ENCODE measurements at places on chromosomes 16 and 17.
A peak's percentile ranks its signal among the peaks of the same experiment; 100 is the strongest.

- DNase-seq: no peak
Observed at GRCh38 chr17:83099086-83099555, 19.7 kb downstream of the METRNL start.

- no peak for DNase-seq
Observed at GRCh38 chr17:80416260-80416939, 1.4 kb downstream of the ENDOV start.

DNA sequence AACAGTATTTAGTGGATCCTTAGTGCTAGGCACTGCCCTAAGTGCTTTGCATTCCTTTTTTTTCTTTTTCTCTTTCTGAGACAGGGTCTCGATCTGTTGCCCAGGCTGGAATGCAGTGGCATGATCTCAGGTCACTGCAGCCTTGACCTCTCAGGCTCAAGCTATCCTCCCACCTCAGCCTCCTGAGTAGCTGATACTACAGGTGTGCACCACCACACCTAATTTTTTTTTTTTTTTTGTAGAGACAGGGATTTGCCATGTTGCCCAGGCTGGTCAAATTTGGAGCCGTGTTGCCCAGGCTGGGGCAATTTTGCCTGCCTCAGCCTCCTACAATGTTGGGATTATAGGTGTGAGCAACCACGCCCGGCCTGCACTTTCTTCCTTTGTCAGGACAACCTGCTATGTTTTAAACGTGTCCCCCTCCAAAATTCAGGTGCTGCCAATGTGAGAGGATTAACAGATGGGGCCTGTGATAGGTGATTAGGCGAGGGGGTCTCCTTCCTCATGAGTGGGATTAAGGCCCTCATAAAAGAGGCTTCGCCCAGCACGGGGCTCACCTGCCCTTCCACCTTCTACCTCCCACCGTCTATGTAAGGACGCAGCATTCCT, 5.4 kb downstream of the NQO1 start:
- no peak for DNase-seq

GRCh38 chr16:35431829-35432663, 1972.6 kb downstream of the TP53TG3F start:
- DNase-seq: no peak

DNA sequence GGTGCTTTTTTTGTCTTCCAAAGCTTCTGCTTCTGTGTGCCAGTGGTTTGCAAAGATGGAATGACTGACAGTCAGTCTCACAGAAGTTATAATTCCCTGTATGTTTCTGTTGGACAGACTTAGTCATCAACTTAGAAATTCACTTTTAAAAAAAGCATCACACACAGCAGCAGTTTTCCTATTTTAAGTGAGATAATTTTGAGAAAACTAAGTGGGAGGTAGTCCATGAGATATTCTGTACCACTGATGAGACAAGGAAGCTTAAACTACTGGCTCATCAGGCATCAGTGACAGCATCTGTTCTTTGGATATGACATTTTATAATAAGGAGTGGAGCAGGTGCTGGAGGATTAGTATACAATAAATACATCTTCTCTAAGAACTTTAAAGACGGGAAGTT, 20.0 kb downstream of the CNP start:
- DNase-seq: no peak

- DNase-seq: peak; percentile 23
Observed at GRCh38 chr16:56373003-56373402, 52.3 kb downstream of the AMFR start.

GRCh38 chr16:87706278-87707000, 59.3 kb downstream of the KLHDC4 start:
- DNase-seq: peak; percentile 28
